Activated T-cell treated with anti-CD3 and anti-CD28 coated beads for 24 hours (primary cell): ENCODE measurements at places on chromosomes 3 and 15.

DNA sequence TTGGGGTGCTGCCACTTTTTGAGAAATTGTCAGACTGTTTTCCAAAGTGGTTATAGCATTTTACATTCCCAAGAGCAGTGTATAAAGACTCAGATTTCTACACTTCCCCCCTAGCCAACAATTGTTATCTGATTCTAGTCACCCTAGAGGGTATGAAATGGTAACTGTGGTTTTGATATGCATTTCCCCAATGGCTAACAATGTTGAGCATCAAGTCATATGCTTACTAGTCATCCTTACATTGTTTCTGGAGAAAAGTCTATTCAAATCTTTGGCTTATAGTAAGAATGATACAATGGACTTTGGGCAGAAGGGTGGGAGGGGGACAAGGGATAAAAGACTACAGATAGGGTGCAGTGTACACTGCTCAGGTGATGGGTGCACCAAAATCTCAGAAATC is 73.3 kb downstream of the CSNK1G1 start:
- DNase-seq: no peak

DNA sequence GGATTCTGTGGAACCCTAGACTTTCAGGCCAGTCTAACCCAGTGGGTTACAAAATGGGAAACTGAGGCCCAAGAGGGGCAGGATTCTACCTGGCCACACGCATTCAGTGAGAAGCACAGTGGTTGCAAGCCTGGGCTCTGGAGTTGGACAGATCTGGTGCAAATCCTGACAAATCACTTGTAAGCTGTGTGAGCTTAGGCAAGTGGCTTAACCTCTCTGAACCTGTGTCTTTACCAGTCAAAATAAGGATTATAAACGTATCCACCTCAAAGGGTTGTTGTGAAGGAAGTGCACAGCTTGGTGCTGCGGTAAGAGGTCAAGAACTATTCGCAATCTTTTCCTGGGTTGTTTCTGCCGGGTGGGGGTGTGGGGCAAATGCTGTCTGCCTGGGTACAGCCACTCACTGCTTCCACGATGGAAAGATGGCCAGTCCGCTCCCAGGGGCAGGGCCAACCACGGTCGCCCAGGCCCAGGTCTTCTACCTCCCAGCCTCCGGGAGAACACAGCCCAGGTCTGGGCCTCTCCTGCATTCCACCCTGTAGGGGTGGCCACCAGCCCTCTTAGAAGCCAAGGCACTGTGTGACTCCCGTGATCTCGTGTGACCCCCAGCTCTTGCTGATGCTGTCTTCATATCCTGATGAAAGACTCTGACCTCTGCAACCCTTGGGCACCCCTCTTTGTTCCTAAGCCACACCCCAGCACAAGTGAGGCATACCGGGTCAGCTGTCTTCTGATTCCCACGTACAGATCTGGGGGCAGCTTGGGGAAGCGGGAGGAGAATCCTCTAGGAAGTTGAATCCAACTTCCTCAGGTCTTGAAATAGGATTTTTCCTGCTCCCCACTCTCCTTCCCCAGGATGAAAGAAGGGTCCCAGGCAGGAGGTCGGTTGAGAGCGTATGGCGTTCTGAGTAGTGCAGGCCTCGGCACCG is 1.5 kb downstream of the CHRNA3 start:
- no peak for DNase-seq

DNA sequence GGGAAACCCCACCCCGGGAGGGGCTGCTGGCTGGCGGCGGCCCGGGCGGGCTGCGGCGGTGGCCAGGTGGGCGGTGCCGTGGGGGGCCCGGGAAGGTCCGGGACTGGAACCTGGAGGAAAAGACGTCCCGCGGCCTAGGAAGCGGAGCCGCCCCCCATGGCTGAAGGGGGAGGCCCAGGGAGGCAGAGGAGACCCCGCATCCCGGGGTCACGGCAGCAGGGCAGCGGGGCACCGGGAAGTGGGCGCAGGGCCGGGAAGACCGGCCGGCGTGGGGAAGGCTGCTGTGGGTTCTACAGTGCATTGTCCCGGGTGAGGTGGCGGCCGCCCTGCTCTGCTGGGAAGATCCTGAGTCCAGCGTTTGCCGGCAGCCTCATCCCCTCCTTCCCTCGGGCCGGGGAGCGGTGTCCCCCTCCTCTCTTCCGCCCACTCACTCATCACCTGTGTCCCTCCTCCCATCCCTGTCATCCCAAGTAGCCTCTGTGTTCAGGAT is 525 bp upstream of the FSTL1 start:
- DNase-seq: no peak

DNA sequence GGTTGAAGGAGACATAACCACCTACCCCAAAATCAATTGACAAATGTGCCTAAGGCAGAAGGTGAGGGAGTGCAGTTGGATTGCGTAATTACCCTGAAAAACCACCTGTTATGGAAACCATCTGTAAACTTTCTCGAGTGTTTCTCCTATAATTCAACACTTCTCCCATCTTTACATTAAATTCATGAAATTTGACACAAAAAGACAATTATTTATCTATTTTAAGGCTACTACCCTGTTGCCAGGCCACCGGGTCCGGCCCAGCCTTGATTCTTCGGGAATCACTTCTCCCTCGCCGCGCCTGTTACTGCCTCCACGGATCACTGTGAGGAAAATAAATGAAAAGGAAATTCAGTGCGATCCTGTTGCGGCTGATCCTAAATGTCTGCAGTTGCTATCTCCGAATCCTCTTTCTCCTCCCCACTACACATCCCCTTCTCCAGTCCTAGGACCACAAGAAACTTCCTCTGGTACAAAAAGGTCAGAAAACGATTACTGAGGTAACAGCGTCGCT is 646 bp downstream of the IQCB1 start:
- no peak for DNase-seq

DNA sequence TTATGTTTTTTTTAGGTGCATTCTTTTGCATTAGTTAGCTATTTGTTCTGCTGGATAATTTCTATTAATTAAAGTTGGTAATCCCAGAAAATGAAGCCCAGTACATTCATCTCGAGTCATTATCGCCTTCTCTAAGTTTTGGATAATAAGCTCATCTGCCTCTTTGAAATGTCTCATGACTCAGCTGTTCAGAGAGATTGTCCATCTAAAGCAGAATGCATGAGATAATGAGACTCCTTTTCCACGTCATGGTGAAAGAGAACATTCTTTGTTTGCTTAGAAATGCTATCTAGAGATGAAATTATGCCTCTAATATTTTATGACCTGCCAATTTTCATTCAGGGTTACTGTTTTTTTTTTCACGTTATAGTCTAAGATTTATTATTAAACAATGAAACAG is 374.7 kb upstream of the GOLIM4 start:
- DNase-seq: no peak

DNA sequence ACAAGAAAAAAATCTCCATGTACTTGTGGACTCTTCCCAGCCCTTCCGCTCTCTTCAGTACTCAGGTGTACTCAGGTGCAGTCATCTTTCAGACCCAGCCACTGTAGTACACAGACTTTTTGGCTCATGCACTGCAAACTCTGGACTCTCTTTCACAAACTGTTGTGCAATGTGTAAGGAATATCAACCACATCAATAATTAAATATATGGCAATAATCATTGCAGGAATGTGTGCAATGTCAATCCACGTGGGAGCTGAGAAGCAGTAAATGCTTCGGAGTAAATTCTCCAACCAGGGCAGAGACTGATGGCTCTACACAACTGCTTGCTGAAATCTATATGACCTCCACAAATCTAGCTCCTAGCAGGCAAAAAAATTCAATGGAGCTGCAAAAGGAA is 287.3 kb upstream of the COL8A1 start:
- no peak for DNase-seq

DNA sequence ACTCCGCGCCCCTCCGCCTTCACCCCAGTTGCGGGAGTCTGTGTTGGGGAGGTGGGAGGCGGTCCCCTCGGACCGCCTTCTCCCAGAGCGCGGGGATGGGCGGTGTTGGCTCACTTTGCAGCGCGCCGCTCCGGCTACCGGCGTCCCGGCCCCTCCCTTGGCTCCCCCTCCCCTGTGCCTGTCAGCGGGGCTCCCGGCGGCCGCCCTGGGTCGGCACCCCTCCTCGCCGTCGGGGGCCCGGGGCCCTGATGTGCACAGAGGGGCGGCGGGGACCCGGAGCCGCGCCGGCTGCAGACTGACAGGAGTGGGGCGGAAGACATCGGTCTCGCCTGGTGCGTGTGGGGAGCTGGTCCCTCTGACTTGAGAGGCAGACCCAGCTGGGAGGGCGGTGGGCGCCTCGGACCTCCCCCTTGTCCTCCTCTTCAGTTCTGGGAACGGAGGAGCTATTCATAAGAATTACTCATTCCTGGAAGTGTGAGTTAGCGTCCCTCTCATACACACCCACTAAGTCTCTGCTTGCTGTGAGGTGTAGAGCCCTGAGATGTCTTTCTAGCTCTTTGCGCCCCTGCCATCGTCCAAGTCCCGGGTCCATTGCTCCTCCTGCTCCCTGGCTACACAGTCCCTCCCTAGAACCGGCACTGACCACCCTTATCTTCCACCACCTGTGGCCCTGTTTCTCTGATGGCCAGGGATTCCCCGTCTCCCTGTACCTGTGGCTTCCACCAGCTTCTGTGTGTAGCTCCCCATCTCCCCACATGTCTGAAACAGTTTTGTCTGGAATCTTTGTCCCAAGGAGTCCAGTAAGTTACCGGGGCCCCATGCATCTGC is 42.3 kb upstream of the ROPN1 start:
- no peak for DNase-seq

- no peak for DNase-seq
Measured at GRCh38 chr15:61499376-61499775, 270.3 kb upstream of the RORA start.

DNA sequence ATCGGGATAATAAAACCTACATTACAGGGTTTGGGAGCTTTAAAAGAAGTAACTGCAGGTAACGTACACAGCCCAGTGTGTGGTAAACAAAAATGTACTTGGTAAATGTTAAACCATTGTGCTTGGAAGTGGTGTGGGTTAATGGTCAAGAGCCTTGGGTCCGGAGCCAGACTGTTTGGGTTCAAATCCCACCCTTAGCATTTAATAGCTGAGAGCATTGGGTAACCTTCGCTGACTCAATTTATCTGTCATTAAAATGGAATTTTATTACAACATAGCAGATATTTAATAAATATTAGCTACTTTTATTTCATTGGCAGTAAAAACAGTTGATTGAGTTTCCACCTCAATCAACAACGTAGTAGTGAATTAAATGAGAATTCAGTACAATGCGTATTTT is 1.5 kb downstream of the FSTL1 start:
- no peak for DNase-seq

DNA sequence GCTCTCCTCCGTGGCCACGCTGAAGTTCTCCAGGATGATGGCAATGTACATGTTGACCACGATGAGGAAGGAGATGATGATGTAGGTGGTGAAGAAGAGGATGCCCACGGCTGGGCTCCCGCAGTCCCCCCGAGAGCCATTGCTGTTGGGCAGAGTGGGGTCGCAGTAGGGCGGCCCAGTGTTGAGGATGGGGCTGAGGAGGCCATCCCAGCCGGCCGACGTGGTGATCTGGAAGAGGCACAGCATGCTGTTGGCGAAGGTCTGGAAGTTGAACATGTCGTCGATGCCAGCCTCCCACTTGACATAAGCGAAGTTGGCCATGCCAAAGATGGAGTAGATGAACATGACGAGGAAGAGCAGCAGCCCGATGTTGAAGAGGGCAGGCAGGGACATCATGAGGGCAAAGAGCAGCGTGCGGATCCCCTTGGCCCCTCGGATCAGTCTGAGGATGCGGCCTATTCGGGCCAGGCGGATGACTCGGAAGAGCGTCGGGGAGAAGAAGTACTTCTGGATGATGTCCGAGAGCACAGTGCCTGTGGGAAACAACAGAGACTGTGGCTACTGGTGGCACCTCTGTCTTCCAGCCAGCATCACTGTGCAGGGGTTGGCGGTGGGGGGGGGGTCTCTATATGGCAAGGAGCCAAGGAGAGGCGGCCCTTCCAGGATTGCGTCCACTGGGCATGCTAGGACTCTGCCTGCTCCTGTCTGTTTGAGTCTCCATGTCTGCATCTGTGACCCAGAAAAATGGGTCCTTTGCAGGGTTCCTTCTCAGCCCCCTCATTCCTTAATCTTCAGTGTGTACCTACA is 55.1 kb downstream of the EXOG start:
- no peak for DNase-seq

- no peak for DNase-seq
Measured at GRCh38 chr3:41001556-41001955, 197.7 kb upstream of the CTNNB1 start.

DNA sequence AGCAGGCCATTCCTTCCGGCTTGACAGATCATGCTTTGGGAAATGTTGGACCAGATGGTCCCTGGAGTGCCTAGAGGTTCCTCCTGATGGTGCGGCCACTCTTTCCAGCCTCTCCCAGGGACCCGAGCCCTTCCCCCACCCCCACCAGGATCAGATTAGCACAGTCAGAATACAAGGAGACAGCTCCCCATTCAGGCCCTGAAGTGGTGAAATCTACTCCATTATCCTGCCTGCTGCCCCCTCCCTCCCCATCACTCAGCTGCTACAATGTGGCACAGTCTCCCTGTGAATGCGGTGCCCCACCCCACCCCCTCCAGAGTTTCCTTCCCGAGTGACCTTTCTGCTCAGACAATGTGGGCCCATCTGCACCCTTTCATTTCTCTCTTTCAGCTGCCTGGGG is 29.4 kb downstream of the RNU5B-1 start:
- DNase-seq: no peak

- DNase-seq: no peak
Measured at GRCh38 chr3:162517110-162517509, 1020.5 kb downstream of the OTOL1 start.

- DNase-seq: no peak
Measured at GRCh38 chr3:180690061-180690460, 10.8 kb upstream of the CCDC39 start.

- no peak for DNase-seq
Measured at GRCh38 chr3:131750256-131750655, 247.5 kb upstream of the MRPL3 start.

DNA sequence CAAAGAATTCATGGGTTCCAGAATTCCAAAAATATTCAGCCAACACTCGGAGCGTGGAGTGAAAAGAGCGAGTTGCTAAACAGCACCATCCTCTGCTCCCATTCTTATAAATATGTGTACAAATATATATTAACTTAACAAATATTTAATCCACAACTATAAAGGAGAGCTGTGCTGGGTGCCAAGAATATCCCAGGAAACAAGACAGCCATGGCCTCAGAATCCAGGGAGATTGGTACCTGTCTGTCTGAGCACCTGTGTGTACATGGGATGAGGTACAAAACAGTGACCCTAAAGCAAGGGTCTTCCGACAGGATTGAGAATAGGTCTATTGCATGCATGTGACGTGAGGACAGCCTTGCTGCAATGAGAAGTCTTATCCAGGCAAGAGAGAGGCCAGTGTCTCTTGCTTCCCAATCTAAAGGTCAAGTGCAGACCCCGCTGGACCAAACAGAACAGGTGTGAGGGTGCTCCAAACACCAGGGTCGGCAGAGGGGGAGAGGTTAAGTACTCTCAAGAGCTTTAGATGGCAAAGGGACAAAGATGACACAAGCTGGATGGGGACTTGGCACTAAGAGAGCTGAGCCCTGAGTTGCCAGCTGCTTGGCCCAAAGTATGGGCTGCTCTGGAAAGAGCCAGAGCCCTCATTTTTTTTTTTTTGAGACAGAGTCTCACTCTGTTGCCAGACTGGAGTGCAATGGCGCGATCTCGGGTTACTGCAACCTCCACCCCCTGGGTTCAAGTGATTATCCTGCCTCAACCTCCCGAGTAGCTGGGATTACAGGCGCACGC is 36.2 kb downstream of the HOMER2 start:
- DNase-seq: no peak

GRCh38 chr3:65828706-65829105 is 210.0 kb downstream of the MAGI1 start:
- no peak for DNase-seq
